ENCODE measurements at places on chromosomes 2 and 18.

DNA sequence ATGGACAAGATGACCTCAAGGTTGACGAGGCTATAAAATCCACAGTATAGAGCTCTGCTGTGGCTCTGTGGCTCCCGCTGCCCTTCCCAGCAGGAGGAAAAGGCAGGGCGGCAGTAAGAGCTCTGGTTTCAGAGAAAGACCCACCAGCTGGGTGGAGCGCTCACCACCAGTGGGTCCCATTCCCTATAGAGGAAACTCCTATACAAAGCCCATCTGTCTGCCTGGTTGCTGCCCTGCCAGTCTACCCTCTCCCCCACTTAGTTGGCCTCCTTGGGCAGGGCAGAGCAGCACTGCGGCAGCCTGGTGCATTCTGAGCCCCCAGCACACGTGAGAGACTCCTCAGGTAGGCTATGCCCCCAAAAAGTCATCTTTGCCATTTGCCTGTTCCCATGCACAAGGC is 26.5 kb downstream of the TNS1 start:
- DNase-seq: no peak

DNA sequence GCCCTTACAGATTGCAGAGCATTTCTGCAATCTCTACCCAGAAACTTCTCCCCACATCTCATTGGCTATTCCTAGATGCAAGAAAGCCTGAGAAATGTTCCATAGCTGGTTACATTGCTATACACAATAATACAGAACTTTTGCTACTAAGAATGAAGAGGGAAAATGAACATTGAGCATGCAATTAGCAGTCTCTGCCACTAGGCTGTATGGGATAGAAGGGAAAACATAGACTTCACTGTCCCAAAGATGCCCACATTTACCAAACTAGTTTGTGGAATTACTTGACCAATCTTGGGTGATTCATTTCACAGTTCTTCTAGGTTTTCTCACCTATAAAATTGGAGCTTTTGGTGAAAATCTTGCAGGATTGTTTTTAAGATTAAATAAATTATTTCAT is 265.7 kb upstream of the NT5C1B start:
- no peak for DNase-seq

DNA sequence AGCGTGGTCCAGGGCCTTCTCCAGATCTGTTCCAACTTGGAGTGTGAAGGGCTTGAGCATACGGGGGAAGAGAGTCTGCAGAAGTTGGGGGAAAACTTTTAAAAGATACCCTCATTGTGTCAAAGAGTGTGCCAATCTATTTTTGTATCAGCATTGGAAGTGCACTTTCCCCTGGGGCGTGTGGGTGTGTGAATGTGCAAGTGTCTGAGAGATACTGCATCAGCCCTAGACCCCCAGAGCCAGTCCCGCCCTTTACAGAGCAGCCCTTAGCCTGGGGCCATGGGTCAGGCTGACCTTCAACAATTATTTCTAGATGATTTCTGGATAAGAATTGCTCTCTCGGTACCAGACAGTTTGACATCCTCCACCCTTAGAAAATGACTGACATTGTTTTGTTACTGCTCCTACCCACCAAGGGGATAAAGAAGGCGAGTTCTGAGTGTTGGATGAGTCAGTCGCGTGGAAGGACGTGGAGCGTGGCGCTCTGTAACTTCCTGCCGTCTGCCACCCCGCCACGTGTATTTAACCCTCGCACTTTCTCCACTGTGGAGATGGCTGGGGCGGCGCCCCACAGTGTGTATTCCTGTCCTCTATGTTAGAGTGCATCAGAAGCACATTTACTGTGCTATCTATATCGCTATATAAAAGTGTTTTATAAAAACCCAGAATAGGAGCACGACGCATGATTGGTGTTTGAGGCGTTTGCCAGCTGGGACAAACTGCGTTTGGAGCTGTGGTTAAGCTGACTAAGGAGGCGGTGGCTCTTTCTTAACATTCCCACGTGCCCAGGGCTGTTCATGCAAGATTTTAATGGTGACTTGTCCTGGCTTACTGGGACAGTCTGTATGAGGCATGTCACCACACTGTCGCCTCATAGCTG is 122.6 kb downstream of the CABLES1 start:
- DNase-seq: no peak

DNA sequence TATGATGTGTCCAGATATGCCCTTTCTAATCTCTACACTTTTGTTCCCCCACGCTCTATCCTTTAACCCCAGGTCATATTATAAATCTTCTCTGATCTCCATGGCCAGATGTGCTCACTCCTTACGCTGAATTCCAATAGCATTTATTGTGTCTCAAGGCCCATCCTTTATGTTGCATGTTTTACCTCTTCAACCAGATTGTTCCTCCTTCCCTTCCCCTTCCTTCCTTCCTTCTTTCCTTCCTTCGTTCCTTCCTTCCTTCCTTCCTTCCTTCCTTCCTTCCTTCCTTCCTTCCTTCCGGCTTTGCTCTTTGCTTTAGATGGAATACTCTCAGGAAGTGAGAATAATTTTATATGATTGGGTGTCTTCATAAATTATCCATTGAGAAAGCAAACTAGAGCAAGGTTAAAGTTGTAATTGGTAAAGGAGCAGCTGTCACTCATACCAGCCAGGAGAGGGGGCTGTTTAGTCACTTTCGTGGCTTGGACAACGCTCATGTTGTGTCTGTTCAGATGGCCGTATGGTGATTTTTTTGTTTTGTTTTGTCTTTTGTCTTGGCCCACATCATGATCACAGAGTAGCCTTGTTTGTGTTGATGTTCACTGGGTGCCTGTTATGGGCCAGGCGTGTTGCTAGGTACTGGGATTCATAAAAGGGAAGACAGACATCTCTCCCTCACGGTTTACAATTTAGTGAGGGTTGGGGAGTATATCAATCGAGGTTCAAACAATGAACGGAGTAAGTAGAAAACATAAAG is 68.0 kb downstream of the DAW1 start:
- DNase-seq: peak; percentile 36

GRCh38 chr2:74695663-74696062 is 41.6 kb downstream of the SEMA4F start:
- no peak for DNase-seq

DNA sequence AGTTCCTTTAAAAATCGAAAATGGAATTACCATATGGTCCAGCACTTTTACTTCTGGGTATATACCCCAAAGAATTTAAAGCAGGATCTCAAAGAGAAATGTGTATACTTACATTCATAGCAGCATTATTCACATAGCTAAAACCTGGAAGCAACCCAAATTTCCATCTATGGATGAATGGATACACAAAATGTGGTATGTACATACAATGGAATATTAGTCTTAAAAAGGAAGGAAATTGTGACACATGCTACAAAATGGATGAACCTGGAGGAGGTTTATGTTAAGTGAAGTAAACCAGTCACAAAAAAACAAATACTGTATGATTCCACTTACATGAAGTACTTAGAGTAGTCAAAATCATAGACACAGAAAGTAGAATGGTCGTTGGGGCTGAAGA is 147.9 kb upstream of the LTBP1 start:
- no peak for DNase-seq

GRCh38 chr2:32450851-32451250 is 94.0 kb downstream of the BIRC6 start:
- DNase-seq: no peak

DNA sequence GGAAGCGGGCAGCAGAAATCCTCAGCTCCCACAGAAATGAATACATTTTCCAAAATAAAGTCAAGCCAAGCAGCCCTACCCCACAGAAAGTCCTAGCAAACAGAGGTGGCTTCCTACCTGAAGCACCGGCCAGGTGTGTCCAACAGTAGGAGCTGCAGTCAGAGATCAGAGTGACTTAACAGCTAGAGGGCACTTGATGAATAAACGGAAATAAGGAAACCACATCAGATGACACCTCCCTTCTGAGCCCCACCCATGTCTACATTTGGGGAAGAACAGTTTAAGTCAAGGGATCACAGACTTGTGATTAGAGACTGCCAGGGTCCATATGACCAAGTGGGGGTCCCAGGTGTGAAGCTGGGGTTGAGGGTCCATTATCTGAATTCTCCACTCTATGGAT is at the start of gene CXCR1:
CXCR1 (minus strand) TSS at position 172 of the 400 bp plus-strand sequence. CDS start 1,751 bp downstream, outside the sequence.
- no peak for DNase-seq

DNA sequence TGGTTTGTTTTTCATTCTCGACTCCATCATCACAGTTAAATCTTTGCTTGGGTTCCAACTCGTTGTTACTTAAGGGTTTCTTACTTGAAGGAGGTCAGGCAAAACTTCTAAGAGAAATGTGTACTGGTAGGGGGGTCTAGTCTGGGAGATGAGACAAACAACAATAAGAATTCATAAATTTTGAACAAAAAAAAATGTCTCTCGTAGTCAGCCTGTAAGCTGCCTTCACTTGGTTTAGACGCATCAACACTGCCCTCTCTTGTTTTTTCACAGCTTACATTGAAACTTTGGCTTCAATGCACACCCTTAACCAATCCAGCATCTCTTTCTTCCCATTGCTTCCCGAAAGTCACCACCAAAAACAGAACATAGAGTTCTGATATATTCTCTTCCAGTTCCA is 576.4 kb upstream of the PIK3C3 start:
- no peak for DNase-seq

GRCh38 chr2:161599842-161600241 is 24.4 kb upstream of the SLC4A10 start:
- DNase-seq: no peak

DNA sequence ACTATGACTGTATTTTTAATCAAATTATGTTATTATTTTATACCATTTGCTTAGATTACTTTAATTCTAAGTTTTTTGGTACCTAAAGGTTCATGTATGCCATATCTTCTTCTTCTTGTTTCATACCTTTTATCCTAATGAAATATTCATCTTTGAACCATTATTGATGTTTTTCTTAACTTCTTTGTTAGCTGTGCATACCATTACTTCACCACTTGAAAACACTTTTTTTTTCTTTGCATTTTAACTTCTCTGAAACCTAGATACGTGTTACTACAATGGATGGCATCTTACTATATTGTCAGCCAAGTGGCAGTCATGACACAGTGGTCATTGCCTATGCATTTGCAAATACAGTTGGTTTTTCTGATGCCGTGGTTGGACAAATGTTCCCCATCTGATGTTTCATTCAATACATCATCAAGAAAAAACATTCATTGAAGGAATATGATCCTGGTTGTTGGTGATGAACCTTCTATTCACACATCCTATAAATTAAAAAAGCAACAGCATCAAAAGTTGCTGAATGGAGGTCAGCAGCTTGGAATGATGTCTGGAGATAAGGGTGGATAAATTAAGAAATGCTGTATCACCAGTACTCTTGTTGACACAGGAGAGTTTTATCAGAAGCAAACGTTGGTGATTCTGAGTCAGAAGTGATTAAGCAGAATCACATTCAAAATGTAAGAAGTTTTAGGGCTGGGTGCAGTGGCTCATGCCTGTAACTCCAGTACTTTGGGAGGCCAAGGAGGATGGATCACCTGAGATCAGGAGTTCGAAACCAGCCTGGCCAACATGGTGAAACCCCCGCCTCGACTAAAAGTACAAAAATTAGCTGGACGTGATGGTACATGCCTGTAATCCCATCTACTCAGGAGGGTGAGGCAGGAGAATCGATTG is 7.4 kb downstream of the IL36A start:
- DNase-seq: no peak

GRCh38 chr18:58721566-58722239 is 50.4 kb downstream of the MALT1 start:
- no peak for DNase-seq

GRCh38 chr18:79962835-79963657 is 1.4 kb upstream of the HSBP1L1 start:
- no peak for DNase-seq

DNA sequence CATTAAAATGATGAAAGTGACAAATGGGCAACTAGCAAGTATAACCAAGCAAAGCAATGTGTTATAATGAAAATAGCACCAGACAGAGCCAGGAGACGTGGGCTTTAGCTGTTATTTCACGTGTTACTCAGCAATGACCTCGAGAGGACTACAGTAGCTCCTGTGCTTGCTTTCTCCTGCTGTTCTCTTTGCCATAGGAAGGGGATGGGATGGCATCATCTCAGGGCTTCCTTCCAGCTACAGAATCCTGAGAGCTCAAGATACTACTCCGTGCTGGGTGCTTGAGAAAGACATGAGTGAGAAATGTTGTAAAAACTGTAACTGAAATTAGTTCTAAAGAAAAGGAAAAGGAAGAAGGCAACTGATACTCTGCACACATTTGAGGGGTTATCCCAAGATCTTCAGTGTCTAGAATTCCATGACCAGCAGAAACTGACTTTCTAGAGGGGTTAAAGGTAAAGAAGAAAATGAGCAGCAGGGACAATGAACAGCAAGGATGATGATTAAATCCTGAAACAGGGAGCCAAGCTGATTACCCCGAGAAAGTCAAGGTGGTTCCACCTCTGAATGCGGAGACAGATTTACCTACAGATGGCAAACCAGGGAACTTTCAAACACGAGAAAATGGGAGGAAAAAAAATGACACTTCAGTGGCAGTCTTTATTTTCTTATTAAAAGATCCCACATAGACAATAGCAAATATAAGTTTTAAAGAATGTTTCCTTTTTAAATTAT is 33.4 kb downstream of the GAREM1 start:
- no peak for DNase-seq

GRCh38 chr2:30936977-30937376 is 129.7 kb upstream of the CAPN13 start:
- no peak for DNase-seq

DNA sequence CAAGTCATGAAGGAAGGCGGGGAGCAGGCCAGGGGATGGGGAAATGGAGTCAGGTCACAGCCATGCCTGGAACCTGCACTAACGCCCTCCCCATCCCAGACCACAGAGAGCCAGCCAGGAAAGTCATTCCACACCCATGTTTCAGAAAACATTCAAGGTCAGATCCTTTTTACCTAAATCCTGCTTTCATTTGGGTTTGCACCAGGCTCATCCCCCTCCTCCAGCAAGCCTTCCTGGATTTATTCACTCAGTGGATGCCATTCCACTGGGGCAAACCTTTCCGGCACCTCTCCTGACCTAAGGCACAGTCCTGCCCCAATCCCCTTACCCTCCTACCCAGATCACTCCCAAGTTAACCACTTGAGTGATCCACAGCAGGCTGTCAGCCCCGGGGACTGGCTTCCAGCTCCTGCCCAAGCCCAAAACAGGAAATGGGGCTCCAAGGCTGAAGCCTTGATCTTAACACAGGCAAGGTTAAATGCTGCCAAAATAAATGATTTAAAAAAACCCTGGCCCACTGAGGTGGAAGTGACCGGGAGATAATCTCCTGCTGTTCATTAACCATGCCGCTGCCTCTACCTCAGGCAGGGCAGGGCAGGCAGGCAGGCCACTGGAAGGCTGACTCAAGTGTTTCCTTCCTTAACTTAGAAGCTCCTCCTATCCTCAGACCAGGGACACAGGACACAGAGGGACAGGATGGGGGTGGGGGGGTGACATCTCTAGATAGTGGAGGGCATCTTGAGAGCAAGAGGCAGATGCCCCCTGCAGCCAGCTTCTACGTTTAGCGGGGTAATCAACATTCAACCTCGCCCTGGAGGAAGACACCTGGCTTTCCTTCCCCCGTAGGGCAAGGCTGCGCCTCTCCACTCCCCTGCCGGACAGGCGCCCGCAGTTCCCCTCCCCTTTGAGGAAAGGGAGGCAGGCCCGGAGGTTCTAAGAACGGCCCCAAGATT is 1.4 kb downstream of the RAB11FIP5 start:
- DNase-seq: no peak

GRCh38 chr2:230907361-230908091 is 17.5 kb downstream of the GPR55 start:
- DNase-seq: no peak
